ENCODE measurements at places on chromosomes 2 and 18. TPM values are rescaled to one million over a fixed set of nuclear protein-coding genes. Genes with fewer than 3 reads are reported as not detected.
A peak's percentile ranks its signal among the peaks of the same experiment; 100 is the strongest.

- no peak overlapping the region for H3K4me3 ChIP-seq
- H3K4me1 ChIP-seq, result peaks cover 13% of the 10 kb centered on the region
- no peak overlapping the region for H3K27ac ChIP-seq
- H3K36me3 ChIP-seq, result peaks cover 3% of the 10 kb centered on the region
Measured at GRCh38 chr2:119352357-119352756, 14.3 kb downstream of the C2orf76 start.

DNA sequence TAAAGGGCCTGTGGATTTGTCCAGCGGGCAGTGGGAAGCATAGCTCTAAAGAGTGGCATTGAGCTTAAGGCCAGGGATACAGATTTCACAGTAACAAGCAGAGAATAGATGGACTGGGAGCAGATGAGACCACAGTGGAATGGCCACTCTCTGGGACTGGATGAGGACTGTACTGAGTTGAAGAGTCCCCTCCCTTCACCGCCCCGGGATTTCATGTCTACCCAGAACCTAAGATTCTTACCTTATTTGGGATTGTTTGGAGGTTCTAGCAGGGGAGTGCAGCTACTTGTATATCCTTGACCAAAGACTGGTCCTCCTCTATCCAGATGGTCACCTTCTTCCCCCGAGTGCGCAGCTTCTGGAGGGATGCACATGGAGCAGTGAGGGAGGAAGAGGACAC, 28.0 kb upstream of the EFEMP1 start:
- H3K27me3 ChIP-seq, result peaks cover 3% of the 10 kb centered on the region
- no peak for DNase-seq
- H3K4me1 ChIP-seq, result peaks cover 2% of the 10 kb centered on the region
- H3K4me3 ChIP-seq, result no peak overlapping the region
- no peaks in the 10 kb centered on the region for H3K36me3 ChIP-seq

DNA sequence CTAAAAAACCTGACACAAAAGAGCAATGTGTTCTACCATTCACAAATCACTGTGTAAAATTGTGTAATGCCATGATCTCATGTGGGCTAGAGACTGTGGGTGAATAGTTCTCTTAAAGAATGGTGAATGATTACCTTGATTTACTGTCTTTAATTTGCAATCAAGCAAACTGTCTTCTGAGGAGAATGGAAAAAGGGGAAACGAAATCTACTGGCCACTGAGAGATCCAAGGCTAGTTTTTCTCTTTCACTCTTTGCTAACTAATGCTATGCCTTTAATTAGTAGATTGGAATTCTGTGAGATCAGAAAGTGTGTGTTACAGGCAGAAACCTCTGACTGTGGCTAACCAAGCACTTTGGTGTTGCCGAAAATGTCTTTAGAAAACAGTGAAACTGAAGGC, 422.7 kb downstream of the TGIF1 start:
- H3K27me3 ChIP-seq, result peaks cover 7% of the 10 kb centered on the region
- H3K27ac ChIP-seq, result no peak overlapping the region
- no peak for DNase-seq
- no peak overlapping the region for H3K4me3 ChIP-seq
- H3K36me3 ChIP-seq, result no peaks in the 10 kb centered on the region

FAM168B gene
- total RNA-seq, result 111 TPM

GKN2 gene
- total RNA-seq, result not detected

- H3K4me3 ChIP-seq, result no peak overlapping the region
- no peak overlapping the region for H3K27ac ChIP-seq
- no peak for DNase-seq
Measured at GRCh38 chr2:109217362-109218086, 88.5 kb downstream of the SH3RF3 start.

DNA sequence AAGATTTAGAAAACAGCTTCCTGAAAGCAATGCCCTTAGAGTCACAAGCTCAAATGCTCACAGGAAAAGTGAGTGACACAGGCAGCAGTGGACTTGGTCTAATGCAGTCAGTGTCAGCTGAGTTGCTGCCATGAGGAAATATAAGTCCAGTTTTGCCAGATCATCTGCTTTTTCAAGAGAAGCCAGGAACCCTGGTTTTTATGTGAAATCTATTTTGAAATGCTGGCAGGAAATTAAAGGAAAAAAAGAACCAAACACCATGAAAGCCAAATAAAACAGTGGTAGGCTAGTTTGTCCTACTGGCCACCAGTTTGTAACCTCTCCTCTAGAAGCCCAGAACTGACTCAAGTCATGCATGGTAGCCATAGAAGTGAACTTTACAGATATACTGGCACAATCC, 109.2 kb downstream of the THADA start:
- no peak overlapping the region for H3K4me3 ChIP-seq
- no peak overlapping the region for H3K27ac ChIP-seq
- peaks cover 2% of the 10 kb centered on the region for H3K36me3 ChIP-seq
- H3K4me1 ChIP-seq, result peaks cover 20% of the 10 kb centered on the region
- H3K27me3 ChIP-seq, result no peaks in the 10 kb centered on the region
- DNase-seq, result no peak

DNA sequence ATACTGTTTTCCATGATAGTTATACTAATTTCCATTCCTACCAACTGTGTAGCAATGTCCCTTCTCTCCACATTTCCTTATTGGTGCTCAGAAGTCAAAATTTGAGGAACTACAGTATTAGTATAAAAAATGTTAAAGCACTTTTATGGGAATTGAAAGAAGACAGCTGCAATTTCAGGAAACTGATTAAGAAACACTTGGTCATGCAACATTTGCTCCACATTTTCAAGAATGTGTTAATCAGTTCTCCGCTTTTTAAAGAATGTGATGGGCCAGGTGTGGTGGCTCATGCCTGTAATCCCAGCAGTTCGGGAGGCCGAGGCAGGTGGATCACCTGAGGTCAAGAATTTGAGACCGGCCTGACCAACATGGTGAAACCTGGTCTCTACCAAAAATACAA, 33.6 kb upstream of the MGAT4A start:
- no peak overlapping the region for H3K27ac ChIP-seq
- no peaks in the 10 kb centered on the region for H3K36me3 ChIP-seq
- H3K4me3 ChIP-seq, result no peak overlapping the region
- peaks cover 3% of the 10 kb centered on the region for H3K27me3 ChIP-seq

- no peaks in the 10 kb centered on the region for H3K4me1 ChIP-seq
- no peaks in the 10 kb centered on the region for H3K36me3 ChIP-seq
- H3K27me3 ChIP-seq, result peaks cover 17% of the 10 kb centered on the region
- no peak for DNase-seq
- H3K27ac ChIP-seq, result no peak overlapping the region
Measured at GRCh38 chr2:198321522-198322088, 517.2 kb downstream of the PLCL1 start.

GRCh38 chr2:222792001-222792611, 68.7 kb upstream of the ACSL3 start:
- peaks cover 40% of the 10 kb centered on the region for H3K4me1 ChIP-seq
- no peak overlapping the region for H3K4me3 ChIP-seq
- DNase-seq, result no peak

MTHFD2 gene
- 64.9 TPM for total RNA-seq

- H3K36me3 ChIP-seq, result peaks cover 14% of the 10 kb centered on the region
- peaks cover 33% of the 10 kb centered on the region for H3K4me1 ChIP-seq
- no peaks in the 10 kb centered on the region for H3K27me3 ChIP-seq
- DNase-seq, result no peak
- peak overlapping the region; percentile 85 for H3K4me3 ChIP-seq
- H3K27ac ChIP-seq, result peak overlapping the region; percentile 98
Measured at GRCh38 chr2:173962583-173963110, 2.5 kb downstream of the SP3 start.

DNA sequence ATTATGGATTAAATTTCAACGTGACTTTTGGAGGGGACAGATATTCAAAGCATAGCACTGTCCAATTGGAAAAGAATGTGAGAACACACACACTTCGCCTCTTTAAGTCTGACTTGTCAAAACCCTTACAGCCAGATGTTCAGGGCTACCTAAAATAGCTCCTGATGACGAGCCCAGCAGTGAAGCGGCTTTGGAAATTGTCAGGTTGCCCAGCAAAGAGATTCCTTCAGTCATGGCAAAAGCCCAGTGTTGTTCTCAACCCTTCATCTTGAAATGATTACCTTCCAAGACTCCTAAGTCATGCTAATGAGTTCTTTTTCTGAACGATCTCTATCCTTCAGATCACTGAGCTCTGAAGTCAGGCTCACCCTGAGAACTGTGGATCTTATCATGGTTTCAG, 436.6 kb downstream of the LRATD1 start:
- no peak overlapping the region for H3K27ac ChIP-seq
- H3K4me1 ChIP-seq, result no peaks in the 10 kb centered on the region
- H3K36me3 ChIP-seq, result peaks cover 3% of the 10 kb centered on the region
- no peaks in the 10 kb centered on the region for H3K27me3 ChIP-seq
- DNase-seq, result no peak

PLEK gene
- not detected for total RNA-seq

- peak within 1 kb of the TSS; percentile 61 for H3K27ac ChIP-seq
- no peak for DNase-seq
Measured at GRCh38 chr2:96325041-96325883, at the start of gene ITPRIPL1. Gene ITPRIPL1 (plus strand): TSS chr2:96325317. CDS start chr2:96325840, 523 bp downstream.

DNA sequence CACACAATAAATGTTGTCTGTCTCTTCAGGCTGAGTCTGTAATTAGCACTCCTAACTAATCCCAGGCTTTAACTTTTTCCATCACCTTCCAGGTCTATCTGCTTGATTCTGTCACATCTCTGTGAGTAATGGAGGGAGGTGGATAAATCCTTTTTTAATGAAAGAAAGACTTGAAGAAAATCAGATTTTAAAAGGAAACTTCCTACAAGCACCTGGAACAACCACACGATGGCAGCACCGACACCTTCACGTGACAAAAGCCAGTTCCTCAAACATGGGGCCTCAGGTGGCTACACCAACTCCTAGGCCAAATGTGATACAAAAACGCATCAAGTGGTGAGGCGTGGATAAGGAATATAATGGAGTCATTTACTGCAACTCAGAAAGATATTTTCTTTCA, 41.8 kb downstream of the TGFBRAP1 start:
- no peaks in the 10 kb centered on the region for H3K4me1 ChIP-seq
- no peak overlapping the region for H3K27ac ChIP-seq
- H3K27me3 ChIP-seq, result no peaks in the 10 kb centered on the region
- no peak for DNase-seq

DNA sequence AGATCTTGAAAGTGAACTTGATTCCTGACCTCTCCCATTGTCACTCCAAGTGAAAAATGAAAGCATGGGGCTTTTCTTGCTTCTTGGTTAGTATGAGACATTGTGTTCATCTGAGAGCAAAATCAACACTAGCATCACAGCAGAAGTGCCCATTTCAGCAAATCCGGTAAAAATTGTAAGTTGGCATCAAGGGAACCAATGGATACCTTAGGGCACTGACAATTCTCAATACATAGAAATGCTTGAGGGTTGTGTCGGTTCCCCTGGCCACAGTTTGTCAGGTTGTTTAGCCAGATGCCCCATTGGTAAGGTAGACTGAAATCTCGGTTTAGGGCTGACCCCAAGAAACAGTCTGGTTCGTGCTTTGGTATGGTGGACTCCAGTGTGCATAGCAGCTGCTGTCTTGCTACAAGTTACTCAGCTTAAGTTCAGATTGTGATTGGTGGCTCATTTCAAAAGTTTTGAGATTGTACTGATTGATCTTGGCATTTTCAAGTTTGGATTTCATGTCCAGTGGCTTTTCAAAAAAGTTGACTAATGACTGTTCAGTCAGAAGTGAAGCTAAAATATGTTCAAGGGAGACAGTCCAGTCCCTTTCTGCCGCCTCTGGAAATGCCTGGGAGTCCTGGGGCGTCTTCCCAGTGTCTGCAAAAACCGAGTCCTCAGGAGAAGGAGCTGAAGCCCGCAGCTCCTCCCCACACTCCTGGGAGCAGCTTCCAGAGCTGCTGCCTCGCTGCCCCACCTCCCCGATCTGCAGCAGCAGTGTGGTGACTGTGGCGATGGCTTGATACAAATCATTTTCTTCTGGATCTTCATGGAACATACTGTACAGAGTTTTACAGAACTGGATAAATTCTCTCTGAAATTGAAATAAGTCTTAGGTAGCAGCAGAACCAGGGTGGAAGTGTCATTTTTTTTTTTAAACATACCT, 5.6 kb downstream of the RPL31 start:
- no peak overlapping the region for H3K4me3 ChIP-seq
- H3K4me1 ChIP-seq, result peaks cover 23% of the 10 kb centered on the region
- peak overlapping the region; percentile 44 for H3K27ac ChIP-seq
- H3K36me3 ChIP-seq, result peaks cover 54% of the 10 kb centered on the region
- no peaks in the 10 kb centered on the region for H3K27me3 ChIP-seq

DNA sequence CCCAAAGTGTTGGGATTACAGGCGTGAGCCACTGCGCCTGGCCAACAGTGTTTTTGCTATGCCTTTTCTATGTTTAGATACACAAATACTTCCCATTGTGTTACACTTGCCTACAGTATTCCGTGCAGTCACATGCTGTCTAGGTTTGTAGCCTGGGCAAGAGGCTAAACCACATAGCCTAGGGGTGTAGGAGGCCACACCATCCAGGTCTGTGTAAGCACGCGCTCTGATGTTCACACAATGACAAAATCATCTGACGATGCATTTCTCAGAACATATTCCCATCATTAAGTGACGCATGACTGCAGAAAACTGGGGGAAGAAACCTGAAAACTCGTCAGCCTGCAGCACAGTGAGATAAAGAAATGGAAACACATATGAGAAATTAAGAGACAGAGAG, 46.1 kb upstream of the TWIST2 start:
- peaks cover 56% of the 10 kb centered on the region for H3K27me3 ChIP-seq
- DNase-seq, result no peak
- H3K36me3 ChIP-seq, result no peaks in the 10 kb centered on the region
- no peak overlapping the region for H3K4me3 ChIP-seq
- no peaks in the 10 kb centered on the region for H3K4me1 ChIP-seq
- H3K27ac ChIP-seq, result no peak overlapping the region

DNA sequence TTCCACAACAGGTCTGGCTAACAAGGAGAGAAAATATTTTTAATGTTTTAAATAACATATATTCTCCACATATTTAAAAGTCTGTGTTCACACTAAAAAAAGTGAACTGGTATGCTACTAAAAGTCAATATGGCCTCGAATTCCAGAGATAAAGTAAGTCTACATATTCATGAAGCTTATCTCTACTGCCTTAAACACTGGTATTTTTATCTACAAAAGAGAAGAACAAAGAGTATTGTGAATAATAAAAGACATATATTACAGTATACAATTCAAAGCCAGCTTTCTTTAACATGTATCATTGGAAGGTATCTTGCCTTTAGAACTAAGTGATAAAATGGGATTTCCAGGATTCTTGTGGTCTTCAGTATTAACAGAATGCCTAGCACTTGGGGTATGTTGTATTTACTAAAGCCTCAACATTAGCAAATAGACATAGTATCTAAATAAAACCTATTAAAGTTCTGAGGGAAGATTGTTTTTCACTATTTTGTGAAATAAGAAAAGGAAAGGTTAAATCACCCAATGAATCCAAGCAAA, 302.8 kb upstream of the CCDC68 start:
- no peaks in the 10 kb centered on the region for H3K27me3 ChIP-seq
- DNase-seq, result no peak
- peaks cover 20% of the 10 kb centered on the region for H3K36me3 ChIP-seq

- H3K27ac ChIP-seq, result no peak overlapping the region
- no peaks in the 10 kb centered on the region for H3K36me3 ChIP-seq
- peaks cover 11% of the 10 kb centered on the region for H3K27me3 ChIP-seq
- no peak for DNase-seq
- H3K4me3 ChIP-seq, result no peak overlapping the region
- peaks cover 7% of the 10 kb centered on the region for H3K4me1 ChIP-seq
Measured at GRCh38 chr2:143730953-143731260, 601.7 kb downstream of the ARHGAP15 start.
